ENCODE measurements at places on chromosomes 6 and 20. TPM values are rescaled to one million over a fixed set of nuclear protein-coding genes. Genes with fewer than 3 reads are reported as not detected.

DNA sequence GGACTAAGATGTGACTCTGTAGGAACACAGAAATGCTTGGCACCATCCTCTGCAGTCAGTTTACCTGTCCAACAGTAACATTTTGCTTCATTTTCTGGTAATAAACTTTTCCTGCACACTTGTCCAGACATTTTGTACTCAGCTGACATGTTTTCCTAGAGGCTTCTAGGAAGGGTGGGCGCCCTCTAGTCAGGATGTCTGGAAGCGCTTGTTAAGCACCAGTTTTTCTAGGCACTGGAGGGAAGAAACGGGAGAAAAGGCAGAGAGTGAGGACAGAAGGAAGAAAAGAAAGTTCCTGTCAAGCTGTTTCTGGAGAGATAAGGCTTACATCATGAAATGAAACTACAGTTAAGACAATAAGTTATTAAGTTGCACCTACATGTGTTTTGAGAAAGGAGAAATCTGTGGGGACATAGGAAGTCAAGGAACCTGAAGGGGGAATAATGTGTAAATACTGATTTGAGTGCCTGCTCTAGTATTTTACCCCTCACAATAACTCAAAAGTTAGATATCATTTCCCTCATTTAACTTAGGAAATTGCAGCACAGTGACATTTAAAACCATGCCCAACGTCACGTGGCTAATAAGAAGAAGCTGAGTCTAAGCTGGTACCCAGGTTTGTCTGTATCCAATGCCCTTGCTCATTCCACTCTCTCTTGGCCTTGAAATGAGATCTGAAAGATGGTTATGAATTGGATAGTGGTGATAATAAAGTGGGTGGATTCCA is 42.7 kb upstream of the TNFRSF21 start:
- DNase-seq: no peak

- DNase-seq: no peak
These were observed 247.9 kb downstream of the ANKRD60 start for GRCh38 chr20:57980506-57980905.

DNA sequence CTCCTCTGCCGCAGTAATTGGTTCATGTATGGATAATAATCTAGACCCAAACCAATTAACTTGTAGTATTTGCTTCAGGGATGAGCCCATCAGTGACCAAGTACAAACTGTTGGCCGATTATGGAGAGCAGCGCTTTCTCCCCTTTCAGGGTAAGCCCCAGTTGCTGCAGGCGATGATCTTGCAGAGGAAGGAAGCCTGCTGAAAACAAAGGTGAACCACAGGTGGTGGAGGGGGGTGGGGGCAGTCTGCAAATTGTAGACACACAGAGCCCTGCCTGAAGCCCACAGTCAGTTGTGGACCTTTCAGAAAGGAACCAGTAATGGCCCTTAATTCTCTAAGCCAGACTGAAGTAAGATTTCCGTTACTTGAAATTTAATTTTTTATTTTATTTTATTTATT is 167.9 kb upstream of the JARID2 start:
- DNase-seq: no peak

DNA sequence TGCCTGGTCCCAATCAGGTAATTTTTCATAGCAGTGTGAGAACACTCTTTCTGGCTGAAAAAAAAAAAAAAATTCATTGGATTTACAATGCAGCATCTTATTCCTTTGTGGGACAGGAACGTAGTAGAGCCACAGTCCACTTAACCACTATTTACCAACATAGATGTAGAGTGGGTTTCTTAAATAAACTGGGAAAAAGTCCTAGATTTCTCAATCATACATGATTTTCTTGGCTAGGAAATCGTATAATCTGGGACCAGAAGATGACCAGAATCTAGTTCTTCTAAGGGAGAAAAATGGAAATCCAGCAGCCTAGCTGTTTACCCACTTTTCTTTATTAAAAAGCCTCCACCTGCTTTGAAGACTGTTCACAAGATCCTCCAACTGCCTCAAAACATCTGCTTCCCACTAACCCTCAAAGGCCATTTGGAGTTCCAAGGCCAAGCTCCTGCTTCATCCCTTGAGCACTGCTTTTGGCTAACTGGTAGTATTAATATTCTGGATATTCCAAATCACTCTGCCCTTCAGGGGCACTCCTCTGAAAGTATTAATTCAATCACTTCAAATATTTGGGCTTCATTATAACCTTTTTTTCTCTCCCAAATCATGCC is 70.4 kb downstream of the FYN start:
- DNase-seq: no peak

DNA sequence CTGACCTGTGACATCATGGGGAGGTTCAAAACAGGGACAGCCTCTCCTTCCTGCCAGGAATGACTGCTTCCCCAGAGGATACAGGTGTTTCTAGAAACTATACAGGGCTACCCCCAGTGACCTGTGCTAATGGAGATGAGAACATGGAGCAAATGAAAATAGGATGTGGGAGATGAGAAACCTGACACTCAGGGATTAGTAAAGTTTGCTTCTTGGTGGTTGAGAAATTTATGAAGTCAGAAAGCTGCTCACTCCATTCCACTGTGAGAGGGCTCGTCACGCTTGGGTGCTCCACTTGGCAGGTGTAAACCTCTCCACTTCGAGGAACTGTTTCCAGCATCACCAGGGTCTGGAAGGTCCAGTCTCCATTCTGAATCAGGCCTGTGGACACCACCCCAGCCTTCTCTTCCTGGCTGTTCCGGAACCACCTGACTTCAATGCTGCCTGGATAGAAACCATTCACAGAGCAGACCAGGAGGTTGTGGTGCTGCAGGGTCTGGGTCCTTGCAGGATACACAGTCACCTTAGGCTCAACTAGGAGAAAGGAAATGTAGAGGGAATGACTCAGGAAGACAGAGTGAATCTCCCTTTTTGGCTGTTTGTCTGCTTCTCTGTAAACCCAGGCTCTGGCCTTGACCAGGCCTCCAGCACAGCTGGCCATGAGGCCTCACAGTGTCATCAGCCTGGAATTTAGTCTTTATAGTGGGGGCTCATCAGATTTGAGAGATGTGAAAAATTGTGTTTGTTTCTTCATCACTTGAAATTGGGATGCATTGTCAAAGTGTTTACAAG is 10.8 kb downstream of the HLA-DRB5 start:
- no peak for DNase-seq

DNA sequence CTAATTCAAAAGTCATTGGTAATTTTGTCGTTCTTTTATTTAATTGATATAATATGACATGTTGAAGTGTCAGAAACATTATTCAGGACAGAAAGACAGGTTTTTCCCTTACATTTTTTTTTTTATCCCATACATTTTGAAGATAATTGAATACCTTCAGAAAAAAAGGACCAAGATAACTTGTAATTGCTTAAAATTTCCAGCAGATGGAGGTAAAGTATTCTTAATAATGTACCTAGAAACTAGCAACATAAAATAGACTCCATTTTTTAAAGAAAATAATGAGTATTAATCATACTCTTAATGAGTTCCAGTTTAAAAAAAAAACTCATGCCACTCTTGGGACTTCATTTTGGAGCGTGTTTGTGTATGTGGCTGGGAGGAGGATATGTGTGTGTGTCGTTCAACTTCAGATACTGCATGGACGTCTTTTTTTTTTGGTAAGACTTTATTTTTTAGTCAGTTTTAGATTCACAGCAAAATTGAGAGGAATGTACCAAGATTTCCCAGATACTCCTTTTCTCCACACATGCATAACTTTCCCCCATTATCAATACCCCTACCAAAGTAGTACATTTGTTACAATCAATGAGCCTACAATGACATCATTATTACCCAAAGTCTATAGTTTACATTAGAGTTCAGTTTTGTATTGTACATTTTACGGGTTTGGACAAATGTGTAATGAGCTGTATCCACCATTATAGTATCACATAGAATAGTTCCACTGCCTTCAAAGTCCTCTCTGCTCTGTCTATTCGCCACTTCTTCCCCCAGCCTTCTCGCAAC is 79.4 kb downstream of the ROS1 start:
- DNase-seq: no peak

GRCh38 chr6:161922631-161923119 is 648.8 kb upstream of the AGPAT4 start:
- peak; percentile 23 for DNase-seq

DNA sequence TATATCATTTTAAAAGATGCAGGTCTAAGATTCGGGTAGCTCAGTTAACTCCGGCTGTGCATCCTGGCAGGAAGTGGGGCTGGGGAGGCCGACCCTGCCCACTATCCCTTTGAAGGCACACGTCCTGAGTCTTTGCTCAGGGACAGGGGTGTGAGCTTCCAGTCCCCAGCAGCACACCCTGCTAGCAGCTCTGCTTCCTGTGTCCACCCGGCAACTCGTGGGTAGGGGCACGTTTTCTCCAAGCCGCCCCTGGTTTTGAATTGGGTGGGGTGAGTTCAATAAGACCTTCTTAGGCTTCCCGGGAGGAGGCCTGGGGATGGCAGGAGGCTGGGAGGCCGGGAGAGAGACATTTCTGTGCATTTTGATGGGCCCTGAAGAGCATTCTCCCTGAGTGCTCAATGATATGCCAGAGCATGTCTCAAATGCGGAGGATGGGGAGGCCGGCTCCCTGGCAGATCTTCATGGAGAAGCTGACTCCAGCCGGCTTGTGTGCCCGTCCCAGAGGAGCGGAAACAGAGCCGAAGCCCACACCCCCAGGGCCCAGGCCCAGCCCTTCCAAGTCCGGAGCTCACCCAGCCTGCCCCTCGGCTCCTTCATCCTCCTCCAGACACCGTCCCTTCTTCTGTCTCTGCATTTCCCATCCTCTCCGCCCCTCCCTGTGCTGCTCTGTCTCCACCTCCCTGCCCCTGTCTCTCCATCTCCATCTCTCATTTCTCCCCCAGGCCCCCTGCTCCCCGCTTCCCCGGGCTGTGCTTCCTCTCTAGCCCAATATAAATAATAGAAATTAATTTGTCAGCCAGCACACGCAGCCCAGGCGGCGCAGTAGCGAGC is 36.3 kb upstream of the ZFAND3 start:
- no peak for DNase-seq

SLC26A8 gene
- polyA plus RNA-seq: 0.21 TPM

CD40 gene
- polyA plus RNA-seq: 5.7 TPM

C6orf132 gene
- polyA plus RNA-seq: 4.1 TPM

PDE10A gene
- polyA plus RNA-seq: 20.7 TPM
